Mucosa of descending colon (tissue), 3 donors: ENCODE measurements at places on chromosomes 7 and 10. TPM values are rescaled to one million over a fixed set of nuclear protein-coding genes. Genes with fewer than 3 reads are reported as not detected.

Gene FRMD4A
- 17.2 TPM for total RNA-seq

GRCh38 chr10:86450806-86451603, 70.6 kb downstream of the WAPL start:
- DNase-seq, result no peak

- DNase-seq, result no peak
Measured at GRCh38 chr7:105222953-105223352, 165.8 kb downstream of the SRPK2 start.

Gene PIK3CG
- 7.1 TPM for total RNA-seq

GRCh38 chr7:130489140-130489983, 2.5 kb upstream of the MEST start:
- DNase-seq, result no peak

DNA sequence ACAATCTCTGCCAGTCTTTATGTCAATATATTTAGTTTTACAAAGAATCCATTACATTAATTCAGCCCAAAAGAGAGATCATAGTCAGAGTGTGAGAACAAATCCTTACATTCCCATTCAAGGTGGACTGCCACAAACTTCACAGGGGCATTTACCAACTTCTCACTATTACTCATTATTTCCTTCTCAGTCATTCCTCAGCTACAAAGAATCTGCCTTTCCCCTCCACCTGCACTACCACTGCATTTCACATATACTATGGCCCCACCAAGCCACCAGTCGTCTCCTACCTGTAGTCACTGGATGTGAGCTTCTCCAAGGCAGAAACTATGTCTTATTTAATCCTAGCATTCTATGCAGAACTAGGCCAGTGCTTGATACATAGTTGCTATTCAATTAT, 94.3 kb downstream of the USP6NL start:
- DNase-seq, result no peak

- no peak for DNase-seq
Measured at GRCh38 chr10:63106111-63106755, 26.9 kb upstream of the NRBF2 start.

- no peak for DNase-seq
Measured at GRCh38 chr7:105015390-105015965, 1.5 kb downstream of the KMT2E start.

DNA sequence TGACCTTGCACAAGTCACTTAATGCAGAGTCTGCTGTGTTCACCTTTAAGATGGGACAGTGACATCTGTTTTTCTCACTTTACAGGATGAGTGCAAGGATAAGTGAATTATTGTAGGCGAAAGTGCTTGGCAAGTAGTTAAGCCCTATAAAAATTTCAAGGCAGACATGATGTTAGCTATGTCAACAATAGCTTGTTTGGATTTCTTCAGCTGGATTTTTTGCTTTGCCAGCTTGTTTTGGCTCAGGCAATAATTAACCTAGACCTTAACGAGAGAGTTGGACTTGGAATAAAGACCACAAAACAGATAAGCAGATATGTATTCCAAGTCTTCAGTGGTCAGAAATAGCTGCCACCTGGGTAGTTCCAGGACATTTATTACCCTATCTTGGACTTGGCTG, 255.2 kb downstream of the ARL4A start:
- no peak for DNase-seq

Gene WIPF3
- 1.2 TPM for total RNA-seq

DNA sequence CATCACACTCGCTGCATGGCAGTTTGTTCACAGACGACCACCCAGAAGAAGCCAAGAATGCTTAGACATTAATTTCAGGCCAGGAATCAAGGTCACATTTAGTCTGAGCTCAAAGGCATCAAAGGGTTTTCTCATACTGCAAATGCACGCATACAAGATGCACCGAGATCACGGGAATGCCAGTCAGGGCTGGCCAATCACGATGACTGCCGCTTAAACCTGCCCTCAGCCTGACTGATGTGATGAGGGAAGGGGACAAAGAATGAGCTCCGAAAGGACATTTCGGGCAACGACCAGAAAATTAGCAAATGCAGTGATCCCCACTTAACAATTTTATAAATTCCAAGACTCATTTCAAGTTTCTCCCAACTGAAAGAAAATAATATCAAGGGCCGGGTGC, 20.2 kb downstream of the CTBP2 start:
- no peak for DNase-seq

GRCh38 chr7:99679032-99679399, 780 bp downstream of the CYP3A5 start:
- DNase-seq, result peak; percentile 54

Gene INSYN2A
- total RNA-seq, result 0.51 TPM

Gene GALNT11
- 21.9 TPM for total RNA-seq

Gene C10orf120
- total RNA-seq, result not detected

DNA sequence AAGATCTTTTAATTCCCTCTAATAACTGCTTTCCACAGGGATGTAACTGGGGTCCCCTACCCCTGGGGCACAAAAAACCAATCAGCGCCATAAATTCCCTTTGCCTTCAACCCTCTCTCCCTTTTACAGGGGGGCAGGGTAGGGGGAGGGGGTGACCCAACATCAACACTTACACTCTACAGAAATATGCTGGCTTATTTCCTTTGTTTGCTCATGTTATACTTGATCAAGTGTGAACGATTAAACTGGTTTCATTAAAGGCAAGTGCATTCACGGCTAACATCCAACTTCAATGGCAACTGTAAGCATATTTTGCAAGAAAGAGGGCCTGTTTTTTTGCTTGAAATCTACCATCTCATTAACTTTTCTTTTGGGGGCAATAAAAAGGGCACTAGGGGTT, 2.9 kb downstream of the CTBP2 start:
- no peak for DNase-seq

GRCh38 chr7:135143885-135144668, 3.8 kb upstream of the TMEM140 start:
- DNase-seq, result no peak

DNA sequence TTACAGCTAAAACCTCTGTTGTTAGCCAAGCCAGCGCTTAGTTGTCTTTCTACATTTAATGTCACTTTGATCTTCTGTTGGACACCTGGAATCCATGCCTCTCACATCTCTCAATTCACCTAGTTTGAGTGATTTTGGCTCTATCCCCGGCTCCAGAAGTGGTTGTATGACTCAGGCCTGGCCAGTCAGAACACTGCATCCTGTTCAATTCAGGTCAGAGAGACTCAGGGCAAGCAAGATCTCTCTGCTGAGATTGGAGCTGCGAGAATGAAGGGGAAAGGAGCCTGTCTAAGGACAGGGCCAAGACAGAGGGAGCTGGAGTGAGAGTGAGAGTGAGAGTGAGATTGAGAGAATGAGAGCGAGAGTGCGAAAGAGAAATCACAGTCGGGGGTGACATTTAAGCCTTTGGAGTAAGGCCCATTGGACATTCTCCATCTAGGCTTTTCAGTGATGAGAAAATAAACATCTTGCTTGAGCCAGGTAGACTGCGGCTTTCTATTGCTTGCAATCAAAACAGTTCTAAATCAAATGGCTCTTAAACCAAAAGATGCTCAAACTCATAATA, 83.3 kb upstream of the DYNC1I1 start:
- DNase-seq, result no peak

GRCh38 chr10:116886772-116887171, 37.5 kb downstream of the ENO4 start:
- no peak for DNase-seq

Gene OIT3
- total RNA-seq, result 0.17 TPM

GRCh38 chr7:78151229-78151628, 352.7 kb downstream of the PHTF2 start:
- DNase-seq, result no peak

DNA sequence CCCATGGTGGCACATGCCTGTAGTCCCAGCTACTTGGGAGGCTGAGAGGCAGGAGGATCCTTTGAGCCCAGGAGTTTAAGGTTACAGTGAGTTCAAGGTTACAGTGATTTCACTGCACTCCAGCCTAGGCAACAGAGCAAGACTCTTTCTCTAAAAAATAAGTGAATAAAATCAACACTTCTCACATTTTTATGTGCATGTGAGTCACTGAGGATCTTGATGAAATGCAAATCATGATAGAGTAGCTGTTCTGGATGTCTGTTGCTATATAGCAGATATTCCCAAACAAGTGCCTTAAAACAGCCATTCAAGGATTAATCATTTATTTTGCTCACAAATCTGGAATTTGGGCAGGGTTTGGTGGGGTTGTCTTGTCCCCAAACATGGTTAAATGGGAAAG, 62.3 kb upstream of the ARHGAP12 start:
- DNase-seq, result no peak

Gene VWA2
- total RNA-seq, result 1.9 TPM

Gene NUTM2E
- not detected for total RNA-seq

DNA sequence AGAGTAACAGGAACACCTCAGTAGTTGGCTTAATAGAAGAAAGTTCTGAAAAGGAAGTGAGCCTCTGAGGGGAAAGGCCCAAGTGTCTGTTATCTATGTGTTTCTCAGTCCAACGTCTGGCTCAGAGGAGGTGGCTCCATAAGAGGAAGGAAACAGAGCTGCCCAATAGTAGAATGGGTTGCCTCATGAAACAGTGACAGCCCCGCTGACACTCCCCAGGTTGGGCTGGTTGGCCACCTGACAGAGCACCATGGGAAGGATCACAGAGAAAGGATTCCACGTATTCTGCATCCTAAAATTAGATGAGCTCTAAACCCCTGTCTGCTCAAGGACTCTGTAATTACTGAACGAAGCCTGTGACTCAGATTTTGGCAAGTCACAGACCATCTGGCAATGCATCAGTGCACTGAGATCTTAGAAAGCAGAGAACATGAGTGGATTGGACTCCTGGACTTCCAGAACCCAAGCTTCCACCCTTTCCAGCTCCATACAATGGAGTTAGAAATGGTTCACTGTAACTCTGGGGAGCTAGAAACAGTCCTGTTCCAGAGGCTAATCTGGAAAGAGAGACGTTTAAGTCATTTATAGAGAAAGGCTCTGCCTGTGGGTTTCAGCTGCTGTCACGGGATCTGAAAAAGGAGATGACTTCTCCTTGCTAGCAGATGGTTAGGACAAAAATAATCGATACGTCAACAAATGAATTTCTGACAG, 2.9 kb downstream of the PKD2L1 start:
- DNase-seq, result no peak

- DNase-seq, result no peak
Measured at GRCh38 chr10:51117053-51117660, 42.9 kb downstream of the PRKG1 start.

GRCh38 chr7:3712841-3713240, 411.8 kb downstream of the SDK1 start:
- peak; percentile 65 for DNase-seq

DNA sequence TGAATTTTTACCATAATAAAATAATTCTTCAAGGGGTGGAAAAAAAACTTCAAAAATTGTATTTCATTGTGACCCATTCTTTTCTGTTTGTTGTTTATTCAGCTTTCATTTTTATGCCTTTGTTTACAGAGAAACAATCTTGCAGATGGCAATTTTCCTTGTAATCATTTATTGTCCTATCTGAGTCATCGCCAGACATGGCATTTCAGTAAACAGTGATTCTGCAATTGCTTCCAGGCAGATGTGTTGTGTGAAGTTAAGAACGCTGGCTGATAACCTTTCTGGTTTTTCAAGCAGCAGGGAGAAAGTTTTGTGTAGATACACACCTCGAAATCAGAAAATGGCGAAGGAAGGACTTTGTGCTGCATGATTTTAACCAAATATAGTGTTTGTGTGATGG, 80.7 kb upstream of the RPA3 start:
- DNase-seq, result no peak

Gene GDF2
- not detected for total RNA-seq

- no peak for DNase-seq
Measured at GRCh38 chr10:15658069-15658702, 61.5 kb downstream of the ITGA8 start.

- no peak for DNase-seq
Measured at GRCh38 chr7:51242007-51242691, 74.5 kb downstream of the COBL start.

Gene SLC26A4
- 0.48 TPM for total RNA-seq

- DNase-seq, result no peak
Measured at GRCh38 chr7:34486371-34486770, 171.6 kb upstream of the NPSR1 start.

DNA sequence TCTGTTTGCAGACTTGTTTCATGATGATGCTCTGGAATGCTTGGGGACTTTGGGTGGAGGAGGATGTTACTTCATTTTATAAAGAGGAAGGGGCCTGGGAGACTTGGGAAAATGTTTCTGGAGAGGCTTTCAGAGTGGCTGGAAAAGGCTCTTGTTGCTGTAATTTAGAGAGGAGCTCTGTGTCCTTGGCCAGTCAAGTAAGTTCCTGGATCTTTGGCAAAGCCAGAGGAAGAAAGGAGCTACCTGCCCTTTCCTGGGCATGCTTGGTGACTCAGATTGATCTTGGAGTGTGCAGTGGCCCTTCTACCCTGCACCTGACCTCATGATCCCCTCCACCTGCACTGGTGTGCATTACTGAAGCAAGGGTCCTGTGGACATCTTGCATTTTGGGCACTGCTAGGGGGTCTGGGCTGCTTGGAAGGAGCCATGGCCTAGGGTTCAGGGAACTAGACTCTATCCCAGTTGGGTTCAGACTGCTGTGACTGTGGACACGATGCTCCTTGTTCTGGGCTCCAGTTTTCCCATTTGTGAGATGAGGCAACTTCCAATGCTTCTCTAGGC, 56.1 kb downstream of the ADCYAP1R1 start:
- no peak for DNase-seq

GRCh38 chr10:65273115-65273514, 1652.7 kb upstream of the LRRTM3 start:
- DNase-seq, result no peak

DNA sequence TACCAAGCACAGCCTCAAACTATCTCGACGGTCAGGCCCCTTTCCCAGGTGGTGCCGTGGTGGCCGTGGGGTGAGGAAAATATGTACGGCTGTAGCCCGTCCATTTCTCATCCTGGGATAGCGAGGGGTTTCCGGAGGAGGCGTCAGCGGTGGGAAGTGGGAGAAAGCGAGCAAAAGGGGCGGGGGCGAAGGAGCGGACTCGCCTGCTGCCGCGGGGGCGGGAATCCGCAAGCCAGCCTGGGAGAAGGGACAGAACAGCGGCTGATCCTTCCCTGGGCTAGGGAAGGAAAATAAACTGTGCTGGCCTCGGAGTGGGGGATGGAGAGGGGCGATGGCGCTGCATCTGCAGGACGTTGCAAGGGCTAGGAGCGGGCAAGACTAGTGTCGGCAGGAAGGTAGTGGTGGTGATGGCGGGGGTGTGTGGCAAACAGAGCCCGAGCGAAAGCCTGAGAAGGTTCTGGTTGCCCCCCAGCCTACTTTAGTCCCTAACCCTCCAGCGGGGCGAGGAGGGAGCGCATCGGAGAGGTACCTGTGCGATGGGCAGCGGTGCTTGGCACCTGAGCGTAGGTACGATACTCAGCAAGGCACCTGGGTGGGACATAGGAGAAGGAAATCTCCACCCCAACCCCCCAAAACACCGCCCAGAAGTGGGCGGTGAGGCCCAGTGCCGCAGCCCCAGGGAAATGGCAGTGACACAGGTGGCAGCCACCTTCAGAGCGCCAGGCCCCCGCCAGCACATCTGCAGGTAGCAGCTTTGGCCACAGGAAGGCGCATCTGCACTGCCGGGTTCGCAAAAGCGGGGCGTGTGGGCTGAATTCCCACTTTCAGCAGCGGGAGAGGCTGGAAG, 49.9 kb upstream of the STEAP1B start:
- DNase-seq, result no peak

Gene LOXL4
- 0.58 TPM for total RNA-seq

Gene FXYD4
- not detected for total RNA-seq
